ENCODE measurements at places on chromosomes 2 and 18.

- no peak for DNase-seq
These were observed 11.9 kb downstream of the IL1B start for GRCh38 chr2:112824694-112825085.

GRCh38 chr2:188129677-188130076 lies 162.0 kb upstream of the GULP1 start:
- DNase-seq, result no peak

GRCh38 chr2:37583867-37584266 lies 87.6 kb downstream of the CDC42EP3 start:
- DNase-seq, result no peak

- DNase-seq, result no peak
These were observed 39.1 kb downstream of the COPS8 start for GRCh38 chr2:237124820-237125219.

GRCh38 chr18:11146238-11146946 lies 3.0 kb downstream of the PIEZO2 start:
- no peak for DNase-seq

GRCh38 chr2:208320686-208321085 lies 54.6 kb downstream of the PIKFYVE start:
- no peak for DNase-seq

GRCh38 chr2:178700922-178701342 lies 106.3 kb downstream of the TTN start:
- no peak for DNase-seq

- no peak for DNase-seq
These were observed 7.3 kb upstream of the MLPH start for GRCh38 chr2:237479747-237480146.

DNA sequence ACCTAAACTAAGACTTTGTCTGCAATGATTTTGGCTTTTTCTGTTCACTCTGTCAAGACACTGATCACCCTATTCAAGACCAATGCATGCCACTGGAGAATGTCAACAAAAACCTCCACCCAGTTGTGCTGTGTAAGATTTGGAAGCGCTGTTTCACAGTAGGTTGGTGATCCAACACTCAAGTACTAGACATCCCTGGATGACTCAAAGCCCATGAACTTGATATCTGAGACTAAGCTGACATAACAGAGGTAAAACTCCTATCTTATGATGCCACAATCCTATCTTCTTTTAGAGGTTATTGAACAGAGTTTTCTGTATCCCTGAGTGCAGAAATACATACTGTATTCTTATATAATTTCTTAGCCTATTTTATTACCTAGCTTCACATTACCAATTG lies 251.3 kb upstream of the ETAA1 start:
- DNase-seq, result no peak

- DNase-seq, result no peak
These were observed 567.6 kb downstream of the PLCL1 start for GRCh38 chr2:198371921-198372543.

DNA sequence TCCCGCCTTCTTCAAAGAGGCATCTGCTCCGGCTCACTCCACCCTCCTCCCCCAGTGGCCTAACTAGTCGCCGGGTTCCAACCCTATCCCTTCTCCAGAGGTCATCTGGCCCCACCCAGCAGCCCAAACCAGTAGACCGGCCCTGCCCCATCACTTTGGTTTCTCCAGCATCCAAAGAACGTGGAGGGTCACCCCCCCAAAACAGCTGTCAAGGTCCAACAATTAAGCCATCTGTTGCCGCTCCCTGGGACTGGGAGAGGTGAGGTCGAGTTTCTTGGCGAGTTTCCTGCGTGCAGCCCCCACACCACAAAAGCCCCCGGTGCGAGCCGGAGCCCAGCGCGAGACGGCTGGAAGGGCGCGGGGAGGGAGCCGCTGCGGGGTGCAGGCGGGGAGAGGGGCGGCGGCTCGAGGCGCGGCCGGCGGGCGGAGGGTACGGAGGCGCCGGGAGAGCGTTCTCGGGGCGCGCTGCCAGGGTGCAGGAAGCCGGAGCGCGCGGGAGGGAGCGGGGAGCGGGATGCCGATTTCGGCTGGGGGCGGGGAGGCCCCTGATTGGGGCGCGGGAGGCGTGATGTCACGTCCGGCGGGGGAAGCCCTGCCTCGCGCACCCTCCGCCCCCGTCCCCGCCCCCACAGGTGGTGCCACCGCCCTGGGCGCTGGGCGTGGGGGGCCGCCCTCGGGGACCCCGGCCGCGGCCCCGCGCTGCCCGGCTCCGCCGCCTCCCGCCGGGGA lies 571 bp upstream of the GPC1 start:
- DNase-seq, result peak; percentile 76

GRCh38 chr2:32452338-32453064 lies 95.7 kb downstream of the BIRC6 start:
- no peak for DNase-seq

- DNase-seq, result no peak
These were observed 786 bp downstream of the POLE4 start for GRCh38 chr2:74959106-74959751.

DNA sequence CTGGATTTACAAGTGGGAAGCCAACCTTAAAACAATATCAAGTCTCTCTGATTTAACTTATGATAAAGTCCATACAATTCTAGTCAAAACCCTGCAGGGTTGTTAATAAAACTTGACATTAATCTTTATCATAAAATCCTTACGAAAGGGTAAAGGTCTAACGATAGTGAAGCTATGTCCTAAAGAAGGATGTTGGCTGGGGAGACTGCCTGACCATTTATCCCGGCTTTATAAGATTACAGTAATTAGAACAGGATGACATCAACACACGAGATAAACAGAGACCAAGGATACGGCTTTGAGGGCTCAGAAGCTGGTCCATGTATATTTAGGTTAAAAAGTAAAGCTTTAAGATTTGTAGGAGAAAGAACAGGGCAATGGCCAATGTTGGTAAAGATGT lies 189.0 kb upstream of the COPS8 start:
- no peak for DNase-seq

DNA sequence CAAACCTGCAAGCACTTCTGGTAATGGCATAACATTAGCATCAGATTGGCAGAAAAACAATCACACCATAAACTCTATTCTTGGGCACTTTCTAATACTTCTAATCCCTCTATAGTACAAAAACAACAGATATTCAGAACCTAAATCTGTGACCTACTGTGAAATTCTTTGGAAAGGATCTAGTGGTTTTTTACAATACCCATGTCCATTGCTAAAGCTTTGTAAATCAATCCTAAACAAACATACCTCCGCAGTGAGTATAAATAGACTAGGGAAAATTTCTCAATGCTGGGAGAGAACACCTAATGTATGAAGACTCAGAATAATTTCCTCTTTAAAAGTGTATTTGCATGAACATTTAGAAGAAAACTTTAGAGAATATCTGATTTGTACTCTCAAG lies 1098.5 kb upstream of the DDX18 start:
- no peak for DNase-seq

DNA sequence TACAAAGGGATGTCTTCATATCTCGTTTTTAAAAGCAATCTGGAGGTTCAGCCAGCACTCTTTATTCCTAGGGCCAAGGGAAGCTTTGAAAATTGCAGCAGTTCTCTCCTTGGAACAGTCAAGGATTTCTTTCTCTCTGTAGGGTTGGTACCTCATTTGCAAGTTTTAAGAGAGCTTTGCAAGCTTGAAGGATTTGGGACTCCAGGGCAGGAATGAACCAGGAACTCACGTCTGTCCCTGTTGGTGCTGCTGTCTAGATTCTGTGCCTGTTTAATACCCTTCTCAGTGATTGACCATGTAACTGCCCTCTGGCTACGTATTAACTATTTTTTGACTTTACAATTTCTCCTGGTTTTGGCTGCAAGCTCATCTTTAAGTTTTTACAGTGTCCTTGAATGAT lies 262.5 kb upstream of the ST6GAL2 start:
- no peak for DNase-seq

DNA sequence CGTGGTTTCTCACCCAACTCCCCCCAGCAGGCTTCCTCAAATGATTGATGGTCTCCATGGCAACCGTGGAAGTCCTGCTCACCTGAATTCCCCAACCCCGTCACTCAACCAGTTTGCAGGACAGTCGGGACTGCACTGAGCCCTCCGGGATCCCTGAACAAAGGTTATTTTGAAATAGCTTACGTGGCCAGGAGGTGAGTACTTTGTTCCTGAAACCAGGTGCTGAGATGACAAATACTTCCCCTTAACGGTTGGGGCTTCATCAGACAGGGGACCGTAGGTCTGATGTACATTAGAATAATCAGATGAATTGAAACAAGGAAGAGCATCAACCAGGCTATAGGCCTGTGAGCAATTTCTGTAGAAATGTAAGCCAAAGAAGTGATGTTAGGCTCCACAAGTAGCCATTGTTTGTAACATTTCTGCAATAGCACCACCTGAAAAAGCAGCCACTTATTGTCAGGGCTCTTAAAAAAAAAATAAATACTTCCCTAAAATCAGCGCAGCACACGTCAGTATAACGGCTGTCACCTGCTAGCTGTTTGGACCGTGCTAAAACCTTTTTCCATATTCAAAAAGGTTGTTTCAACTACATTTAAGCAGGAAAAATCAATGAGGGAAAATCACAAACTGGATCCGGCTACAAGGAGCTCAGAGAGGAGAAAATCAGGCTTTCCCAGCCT lies 206.4 kb upstream of the ID2 start:
- no peak for DNase-seq

GRCh38 chr18:55414475-55414874 lies 173.5 kb downstream of the TCF4 start:
- DNase-seq, result no peak

DNA sequence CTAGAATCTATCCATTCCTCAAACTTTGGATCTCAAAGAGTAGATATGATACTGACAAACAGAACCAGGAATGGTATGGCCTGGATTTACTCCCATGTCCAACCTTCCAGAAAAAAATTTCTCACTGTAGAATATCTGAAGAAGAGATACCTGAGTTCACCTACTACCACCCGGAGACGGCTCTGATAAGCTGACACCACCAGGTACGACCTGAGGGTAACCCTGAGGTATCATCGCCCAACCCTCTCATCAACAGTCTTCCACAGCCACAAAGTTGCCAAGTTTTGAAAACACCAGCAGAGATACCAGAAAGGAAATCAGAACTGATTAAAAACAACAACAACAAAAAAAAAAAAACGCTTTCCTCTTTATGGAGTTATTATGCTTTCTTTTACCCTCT lies 102.9 kb downstream of the LRP2 start:
- DNase-seq, result no peak

DNA sequence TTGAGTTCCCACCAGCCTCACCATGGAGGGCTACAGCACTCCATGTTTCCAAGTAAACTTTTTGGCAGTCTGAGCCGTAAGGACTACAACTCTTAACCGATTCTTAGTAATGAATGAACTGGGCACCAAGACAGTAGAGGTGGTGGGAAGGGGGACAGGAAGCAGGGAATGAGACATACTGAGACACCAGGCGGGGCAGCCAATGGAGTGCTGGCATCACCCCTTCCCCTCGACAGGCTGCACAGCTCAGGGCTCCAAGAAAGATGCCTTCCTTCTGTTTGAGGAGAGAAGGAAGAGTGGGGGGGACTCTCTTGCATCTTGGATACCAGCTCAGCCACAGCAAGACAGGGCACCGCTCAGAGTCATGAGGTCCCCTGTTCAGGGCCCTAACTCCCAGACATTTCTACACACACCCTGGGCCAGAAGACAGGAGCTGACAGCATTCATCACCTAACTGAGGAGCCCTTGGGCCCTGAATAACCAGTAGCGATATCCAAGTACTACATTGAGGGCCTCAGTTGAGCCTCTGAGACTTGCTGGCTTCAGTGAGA lies 45.2 kb downstream of the USP34 start:
- DNase-seq, result no peak

DNA sequence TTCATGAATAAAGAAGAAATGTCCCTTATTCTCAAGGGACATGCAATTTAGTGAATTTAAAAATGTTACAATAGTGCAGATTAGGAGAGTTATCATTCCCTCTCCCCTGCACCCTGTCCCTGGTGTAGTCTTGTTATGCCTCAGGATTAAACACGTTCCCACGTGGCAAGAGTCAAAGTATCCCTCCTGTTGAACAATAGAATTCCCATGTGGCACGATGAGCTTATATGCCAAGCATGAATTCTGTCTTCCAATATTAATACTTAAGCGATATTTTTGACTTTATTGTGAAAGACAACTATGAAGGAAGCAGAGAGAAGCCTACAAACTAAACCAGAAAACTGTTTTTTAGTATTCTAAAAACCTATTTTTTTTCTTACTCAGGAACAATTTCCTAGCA lies 36.7 kb upstream of the SPAG16 start:
- DNase-seq, result no peak

DNA sequence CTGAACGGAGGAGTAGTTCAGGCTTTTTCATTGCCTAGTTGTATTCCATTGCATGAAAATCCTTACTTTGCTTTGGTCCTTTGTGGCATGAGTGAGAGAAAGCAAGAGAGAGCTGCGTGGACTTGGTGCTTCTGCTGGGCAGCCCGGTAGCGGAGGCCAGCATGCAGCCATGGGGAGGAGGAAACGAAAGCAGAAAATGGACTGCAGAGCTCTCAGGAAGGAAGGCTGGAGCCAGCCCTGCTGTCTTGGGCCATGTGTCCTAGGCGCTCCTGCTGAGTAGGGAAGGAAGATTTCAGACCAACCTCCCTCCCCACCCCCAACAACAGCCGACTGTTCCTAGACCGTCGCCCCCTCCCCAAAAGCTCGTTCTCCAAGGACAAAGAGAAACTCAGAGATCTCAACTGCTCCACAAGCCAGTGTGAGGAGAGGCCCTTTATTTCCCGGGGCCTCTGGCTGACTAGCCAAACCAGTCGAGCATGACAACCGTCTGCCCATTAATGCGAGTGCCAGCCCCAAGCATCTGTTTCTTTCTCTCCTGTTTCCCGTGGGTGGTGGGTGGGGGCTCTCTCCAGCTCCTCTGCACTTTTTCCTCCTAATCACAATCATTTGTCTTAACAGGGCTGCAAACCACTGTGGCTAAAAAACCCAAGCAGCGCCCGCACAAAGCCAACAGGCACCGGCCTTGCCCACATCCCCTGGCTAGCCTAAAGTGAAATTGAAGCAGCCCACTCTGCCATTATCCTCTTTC lies 66.8 kb upstream of the FZD7 start:
- no peak for DNase-seq

DNA sequence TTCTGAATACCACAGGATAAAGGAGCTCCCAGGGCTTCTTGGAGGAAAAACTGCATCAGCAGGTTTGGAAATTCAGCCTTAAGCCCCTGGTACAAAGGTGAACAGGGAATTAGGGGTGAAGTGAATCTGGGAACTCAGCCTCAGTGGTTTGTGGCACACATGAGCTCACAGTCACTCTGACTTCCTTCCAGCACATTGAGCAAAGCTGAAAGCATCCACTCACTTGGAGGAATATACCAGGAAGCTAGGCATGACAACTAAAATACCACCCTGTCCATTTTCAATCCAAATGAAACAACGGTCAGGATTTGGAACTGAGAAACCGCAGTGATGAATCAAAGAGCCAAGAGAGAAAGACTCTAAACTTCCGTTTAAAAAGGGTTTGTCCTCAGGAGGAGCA lies 216.1 kb downstream of the ICOS start:
- no peak for DNase-seq

All from stimulated activated CD4-positive, alpha-beta T cell treated with anti-CD3 and anti-CD28 coated beads, Interleukin-15, amount 100 ng/mL, for 48 hours (primary cell).